ENCODE measurements at places on chromosomes 6 and 20.

- H3K4me1 ChIP-seq, result no peaks in the 10 kb centered on the region
- no peak overlapping the region for H3K27ac ChIP-seq
- H3K4me3 ChIP-seq, result no peak overlapping the region
- H3K36me3 ChIP-seq, result no peaks in the 10 kb centered on the region
Measured at GRCh38 chr20:598133-598850, 11.8 kb downstream of the TCF15 start.

DNA sequence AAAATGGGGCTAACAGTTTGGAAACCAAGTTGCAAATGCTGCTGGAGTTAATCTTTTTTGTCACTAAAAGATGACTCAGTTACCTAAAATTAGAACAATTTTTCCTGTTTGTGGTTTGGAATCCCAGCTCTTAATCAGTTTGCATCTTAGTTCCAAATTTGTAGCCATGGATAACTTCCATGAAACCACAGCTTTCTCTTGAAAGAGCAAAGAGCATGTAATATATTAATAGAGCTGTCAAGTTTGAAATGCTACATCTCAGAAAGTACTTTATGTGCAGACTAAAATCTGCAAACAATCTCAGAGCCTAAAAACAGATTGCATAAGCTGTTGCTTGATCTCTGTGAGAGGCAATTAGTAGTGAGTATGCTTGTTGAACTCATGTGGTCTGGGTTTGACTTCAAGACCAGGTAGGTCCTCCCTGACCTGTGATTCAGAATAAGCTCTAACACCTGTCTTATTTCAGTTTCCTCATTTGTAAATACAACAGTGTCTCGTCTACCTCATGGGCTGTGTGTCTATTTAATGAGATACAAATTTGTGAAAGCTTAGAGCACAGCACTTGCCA is 23.5 kb downstream of the DHX35 start:
- H3K27me3 ChIP-seq, result no peaks in the 10 kb centered on the region
- peaks cover 5% of the 10 kb centered on the region for H3K4me1 ChIP-seq
- H3K4me3 ChIP-seq, result no peak overlapping the region
- DNase-seq, result no peak
- H3K27ac ChIP-seq, result peak overlapping the region; percentile 54

DNA sequence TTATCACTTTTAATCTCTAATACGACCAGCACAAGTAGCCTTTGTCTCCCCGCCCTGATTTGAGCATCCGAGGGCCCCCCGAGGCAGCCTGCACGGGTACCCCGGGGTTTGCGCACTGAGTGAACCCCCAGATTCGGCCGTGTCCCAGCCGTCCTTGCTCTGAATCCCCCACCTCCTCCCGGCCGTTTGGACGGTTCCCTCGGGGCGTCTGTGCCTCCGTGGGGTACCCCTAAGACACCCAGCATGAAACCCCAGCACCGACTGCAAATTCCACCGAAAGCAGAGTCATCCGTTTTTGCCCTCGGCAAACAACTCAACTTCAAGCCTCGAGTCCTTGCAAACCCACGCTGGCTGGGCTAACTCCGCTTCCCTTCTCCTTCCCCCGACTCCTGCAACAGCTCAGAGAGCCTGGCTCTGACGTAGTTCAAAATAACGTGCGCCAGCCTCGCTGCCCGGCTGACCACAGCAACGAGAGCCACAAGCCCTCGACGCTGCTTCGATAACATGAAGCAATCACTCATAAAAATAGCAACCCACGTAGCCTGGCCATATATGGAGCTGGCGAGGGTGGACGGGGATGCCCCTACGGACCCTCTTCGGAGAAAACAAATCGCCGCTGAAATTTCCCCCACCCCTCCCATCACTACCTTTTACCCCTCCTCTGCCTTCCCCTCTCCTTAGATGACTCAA is 764 bp upstream of the SNAP25 start:
- H3K27me3 ChIP-seq, result no peaks in the 10 kb centered on the region
- peak overlapping the region; percentile 49 for H3K4me3 ChIP-seq
- no peaks in the 10 kb centered on the region for H3K36me3 ChIP-seq
- peak; percentile 83 for DNase-seq
- H3K4me1 ChIP-seq, result no peaks in the 10 kb centered on the region

DNA sequence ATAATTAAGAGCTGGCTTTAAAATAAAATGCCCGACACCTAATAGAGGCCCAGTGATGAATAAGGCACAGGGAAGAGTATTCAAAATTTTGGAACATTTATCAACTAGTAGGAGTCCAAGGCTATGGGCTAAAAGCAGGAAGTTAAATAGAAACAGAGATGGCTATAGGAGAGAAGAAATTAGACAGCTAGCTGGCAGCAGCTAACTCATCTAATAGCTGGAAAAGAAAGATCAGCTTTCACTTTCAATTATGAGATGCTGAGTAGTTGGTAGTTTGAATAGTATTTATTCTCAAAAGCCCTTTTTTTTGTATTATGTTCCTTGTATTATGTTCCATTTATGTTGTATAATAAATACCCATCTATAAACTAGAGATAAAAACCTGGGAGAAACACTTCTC is 215.7 kb downstream of the SLC35F1 start:
- no peak overlapping the region for H3K27ac ChIP-seq
- no peaks in the 10 kb centered on the region for H3K27me3 ChIP-seq
- H3K4me1 ChIP-seq, result no peaks in the 10 kb centered on the region
- H3K36me3 ChIP-seq, result no peaks in the 10 kb centered on the region
- no peak overlapping the region for H3K4me3 ChIP-seq
- no peak for DNase-seq

GRCh38 chr20:61594198-61594597 is 342.1 kb downstream of the CDH4 start:
- H3K36me3 ChIP-seq, result no peaks in the 10 kb centered on the region
- H3K4me1 ChIP-seq, result no peaks in the 10 kb centered on the region
- H3K27ac ChIP-seq, result no peak overlapping the region
- DNase-seq, result no peak
- no peaks in the 10 kb centered on the region for H3K27me3 ChIP-seq

- no peaks in the 10 kb centered on the region for H3K36me3 ChIP-seq
- H3K27ac ChIP-seq, result no peak overlapping the region
- H3K4me3 ChIP-seq, result no peak overlapping the region
- no peak for DNase-seq
- H3K4me1 ChIP-seq, result no peaks in the 10 kb centered on the region
- peaks cover 17% of the 10 kb centered on the region for H3K27me3 ChIP-seq
Measured at GRCh38 chr20:47054945-47055344, 160.3 kb downstream of the EYA2 start.

DNA sequence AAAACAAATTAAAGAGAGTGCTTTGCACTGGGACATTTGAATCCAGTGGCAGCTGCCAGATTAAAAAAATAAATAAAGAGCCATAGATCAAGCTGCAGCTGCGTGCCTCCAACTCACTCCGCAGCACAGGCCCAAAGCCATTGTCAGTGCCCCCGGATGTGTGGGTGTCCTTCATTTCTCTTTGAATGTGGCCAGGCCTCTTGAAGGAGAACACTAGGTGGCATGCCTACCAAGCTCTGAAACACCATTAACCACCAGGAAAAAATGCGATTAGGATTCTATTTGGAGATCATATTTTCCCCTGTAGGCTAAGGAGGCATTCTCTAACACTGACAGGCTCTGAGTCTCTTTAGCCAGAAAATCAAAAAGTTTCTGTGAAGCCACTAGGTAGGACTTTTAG is 549.8 kb downstream of the PRKN start:
- no peak overlapping the region for H3K27ac ChIP-seq
- H3K4me3 ChIP-seq, result no peak overlapping the region
- H3K27me3 ChIP-seq, result no peaks in the 10 kb centered on the region
- DNase-seq, result no peak

DNA sequence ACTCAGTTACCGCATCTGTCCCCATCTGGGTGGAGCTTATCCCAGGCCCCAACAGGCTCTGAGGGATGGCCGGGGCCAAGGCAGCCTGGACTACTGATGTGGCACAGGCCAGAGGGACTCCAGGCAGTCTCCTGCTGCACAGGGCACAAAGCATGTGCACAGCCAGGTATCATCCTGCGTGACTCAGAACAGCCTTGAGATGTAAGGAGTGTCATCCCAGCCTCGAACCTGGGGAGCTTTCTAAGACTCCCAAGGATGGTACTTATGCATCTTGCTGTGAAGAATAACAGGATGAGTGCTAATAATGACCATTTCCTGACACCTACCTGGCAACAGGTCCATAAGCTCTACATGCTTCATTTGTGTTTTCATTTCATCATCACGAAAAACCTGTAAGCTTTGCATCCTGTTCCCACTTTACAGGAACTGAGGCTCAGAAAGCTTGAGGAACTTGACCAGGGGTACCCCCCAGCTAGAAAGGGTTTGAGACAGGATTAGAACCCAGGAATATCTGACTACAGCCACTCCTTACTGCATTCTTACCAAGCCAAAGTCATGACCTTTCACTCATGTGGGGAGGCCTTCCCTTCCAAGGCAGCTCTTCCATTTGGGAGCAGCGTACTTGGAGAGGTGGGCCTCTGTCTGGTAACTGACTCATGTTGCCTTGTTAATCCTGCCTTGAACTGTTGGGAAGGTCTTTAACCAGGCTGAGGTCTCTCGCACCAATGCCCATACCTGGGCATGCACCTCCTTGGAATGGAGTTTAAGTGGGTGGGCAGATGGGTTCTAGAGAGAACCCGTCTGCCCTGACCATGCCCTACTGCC is 1.9 kb downstream of the TRIB3 start:
- no peaks in the 10 kb centered on the region for H3K36me3 ChIP-seq
- H3K4me3 ChIP-seq, result no peak overlapping the region
- DNase-seq, result no peak
- peaks cover 18% of the 10 kb centered on the region for H3K4me1 ChIP-seq

- no peak overlapping the region for H3K4me3 ChIP-seq
- peaks cover 14% of the 10 kb centered on the region for H3K36me3 ChIP-seq
- H3K27ac ChIP-seq, result no peak overlapping the region
- DNase-seq, result no peak
- no peaks in the 10 kb centered on the region for H3K4me1 ChIP-seq
- H3K27me3 ChIP-seq, result no peaks in the 10 kb centered on the region
Measured at GRCh38 chr6:145891126-145891525, 73.0 kb downstream of the SHPRH start.

DNA sequence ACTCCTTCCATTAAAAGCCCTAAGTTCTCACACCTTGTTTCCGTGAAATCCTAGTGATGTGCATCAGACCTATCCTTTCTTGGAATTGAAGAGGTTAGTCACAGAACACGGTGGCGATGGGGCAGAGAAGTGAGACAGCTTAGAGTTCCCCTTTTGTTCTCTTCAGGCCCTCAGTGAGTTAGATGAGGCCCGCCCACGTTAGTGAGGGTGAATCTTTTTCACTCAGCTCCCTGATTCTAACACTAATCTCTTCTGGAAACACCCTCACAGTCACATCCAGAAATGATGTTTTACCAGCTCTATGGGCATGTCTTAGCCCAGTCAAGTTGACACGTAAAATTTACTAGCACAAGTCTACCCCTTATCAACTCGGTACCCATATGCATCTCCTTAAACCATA is 172.7 kb upstream of the NOX3 start:
- no peaks in the 10 kb centered on the region for H3K4me1 ChIP-seq
- DNase-seq, result no peak
- no peak overlapping the region for H3K4me3 ChIP-seq
- H3K36me3 ChIP-seq, result no peaks in the 10 kb centered on the region
- H3K27me3 ChIP-seq, result no peaks in the 10 kb centered on the region
- H3K27ac ChIP-seq, result no peak overlapping the region

- no peak for DNase-seq
- H3K4me3 ChIP-seq, result no peak overlapping the region
- no peaks in the 10 kb centered on the region for H3K27me3 ChIP-seq
- no peaks in the 10 kb centered on the region for H3K36me3 ChIP-seq
- H3K27ac ChIP-seq, result no peak overlapping the region
- no peaks in the 10 kb centered on the region for H3K4me1 ChIP-seq
Measured at GRCh38 chr6:153758516-153758915, 280.5 kb upstream of the OPRM1 start.

DNA sequence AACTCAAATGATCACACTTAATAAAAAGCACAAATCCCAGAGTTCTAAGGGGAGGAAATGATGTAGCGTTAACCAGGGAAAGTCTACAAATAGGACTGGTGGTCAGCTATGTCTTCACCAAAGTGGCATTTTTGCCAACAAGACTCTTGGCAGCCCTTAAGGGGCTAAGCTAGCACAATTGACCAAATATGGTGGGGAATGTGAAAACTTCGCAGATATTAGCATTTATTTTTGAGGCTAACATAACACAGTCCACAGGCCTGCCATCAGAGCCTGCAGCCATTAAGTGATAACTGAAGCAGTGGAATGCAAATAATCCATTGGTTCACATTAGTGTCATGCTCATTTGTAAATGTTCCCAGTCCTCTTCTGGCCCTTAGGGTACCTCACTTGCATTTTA is 274.6 kb downstream of the FOXC1 start:
- no peaks in the 10 kb centered on the region for H3K27me3 ChIP-seq
- no peaks in the 10 kb centered on the region for H3K36me3 ChIP-seq
- no peak for DNase-seq
- H3K4me3 ChIP-seq, result no peak overlapping the region

- H3K27ac ChIP-seq, result no peak overlapping the region
- no peak overlapping the region for H3K4me3 ChIP-seq
- no peaks in the 10 kb centered on the region for H3K4me1 ChIP-seq
- DNase-seq, result no peak
Measured at GRCh38 chr20:13839421-13840092, 54.7 kb downstream of the NDUFAF5 start.

DNA sequence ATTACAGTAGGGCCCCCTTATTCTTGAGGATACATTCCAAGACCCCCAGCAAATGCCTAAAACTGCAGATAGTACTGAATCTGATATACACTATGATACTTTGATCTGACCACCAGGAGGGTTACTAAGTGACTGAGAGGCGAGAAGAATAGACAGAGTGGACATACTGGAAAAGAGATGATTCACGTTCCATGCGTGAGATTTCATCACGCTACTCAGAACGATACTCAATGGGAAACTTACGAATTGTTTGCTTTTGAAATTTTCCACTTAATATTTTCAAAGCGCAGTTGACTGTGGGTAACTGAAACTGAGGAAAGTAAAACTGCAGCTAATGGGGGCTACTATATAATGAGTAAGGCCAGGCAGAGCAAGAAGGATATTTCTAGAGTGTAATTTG is 60.8 kb downstream of the STX11 start:
- H3K4me3 ChIP-seq, result no peak overlapping the region
- no peaks in the 10 kb centered on the region for H3K36me3 ChIP-seq
- peaks cover 10% of the 10 kb centered on the region for H3K4me1 ChIP-seq
- no peak for DNase-seq
- no peaks in the 10 kb centered on the region for H3K27me3 ChIP-seq
- no peak overlapping the region for H3K27ac ChIP-seq

DNA sequence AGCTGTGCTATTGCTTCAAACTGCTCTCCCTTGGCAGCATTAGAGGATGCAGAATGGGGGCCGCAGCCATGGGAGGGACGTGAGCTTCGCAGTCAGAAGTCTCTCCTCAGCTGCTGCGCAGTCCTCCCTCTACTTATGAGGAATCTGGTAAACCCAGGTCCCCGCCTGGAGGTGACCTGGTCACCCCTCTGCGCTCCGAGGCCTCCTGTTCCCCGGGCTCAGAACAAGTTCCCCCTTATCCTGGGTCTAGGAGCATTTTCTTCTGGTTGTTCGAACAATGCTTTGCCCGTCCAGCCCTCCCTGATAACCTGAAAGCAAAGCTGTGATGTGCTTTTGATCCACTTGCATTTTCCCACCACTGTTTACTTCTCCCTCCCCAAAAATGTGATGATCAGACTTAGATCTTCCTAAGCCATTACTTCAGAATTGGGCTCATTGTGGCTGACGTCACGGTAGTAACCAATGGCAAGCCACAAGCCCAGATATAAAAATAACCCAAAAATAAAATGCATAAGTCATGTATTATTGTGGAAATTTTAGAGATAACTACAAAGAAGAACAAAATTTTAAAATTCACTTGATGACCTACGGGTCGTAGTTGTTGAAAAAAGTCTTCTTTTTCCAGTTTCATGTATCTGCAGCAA is 80.7 kb downstream of the SERAC1 start:
- H3K4me3 ChIP-seq, result peak overlapping the region; percentile 33
- H3K36me3 ChIP-seq, result peaks cover 75% of the 10 kb centered on the region
- no peak for DNase-seq
- no peaks in the 10 kb centered on the region for H3K27me3 ChIP-seq
